ENCODE measurements at places on chromosomes 16 and 17. TPM values are rescaled to one million over a fixed set of nuclear protein-coding genes. Genes with fewer than 3 reads are reported as not detected.

IGSF6 gene
- not detected for total RNA-seq

TLCD3B gene
- 5.3 TPM for total RNA-seq

ZNF75A gene
- total RNA-seq = 43.0 TPM

TSR3 gene
- total RNA-seq = 108 TPM

KCNJ2 gene
- 0.29 TPM for total RNA-seq

TMC8 gene
- total RNA-seq = 87.1 TPM

AIPL1 gene
- not detected for total RNA-seq

RNF157 gene
- total RNA-seq = 46.6 TPM

SNX20 gene
- 38.4 TPM for total RNA-seq

TMEM88 gene
- total RNA-seq = 2.7 TPM

KRT20 gene
- not detected for total RNA-seq

C1QTNF8 gene
- total RNA-seq = not detected

CACNG3 gene
- total RNA-seq = not detected

SSTR5 gene
- total RNA-seq = not detected

SLC16A5 gene
- total RNA-seq = 4.6 TPM

SRCIN1 gene
- 0.28 TPM for total RNA-seq

ERN1 gene
- total RNA-seq = 131 TPM

FSCN2 gene
- total RNA-seq = 0.21 TPM

DNA sequence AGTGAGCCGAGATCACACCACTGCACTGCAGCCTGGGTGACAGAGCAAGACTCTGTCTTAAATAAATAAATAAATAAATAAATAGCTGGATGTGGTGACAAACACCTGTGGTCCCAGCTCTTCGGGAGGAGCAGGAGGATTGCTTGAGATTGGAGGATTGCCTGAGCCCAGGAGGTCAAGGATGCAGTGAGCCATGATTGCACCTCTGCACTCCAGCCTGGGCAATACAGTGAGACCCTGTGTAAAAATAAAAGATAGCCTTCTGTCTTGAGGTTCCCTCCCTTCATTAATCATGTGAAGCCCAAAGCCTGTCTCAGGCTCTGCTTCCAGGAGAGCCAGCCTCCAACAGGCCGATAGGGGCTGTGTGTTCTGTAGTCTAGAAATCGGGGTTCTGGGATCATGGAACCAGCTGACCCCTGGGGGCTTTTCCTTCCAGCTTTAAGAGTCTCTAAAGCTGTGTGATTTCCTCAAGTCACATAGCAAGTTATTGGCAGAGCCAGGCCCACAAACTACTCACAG is 34.5 kb upstream of the IL34 start:
- H3K27ac ChIP-seq = no peak overlapping the region
- no peak overlapping the region for H3K4me3 ChIP-seq
- no peaks in the 10 kb centered on the region for H3K36me3 ChIP-seq
- DNase-seq = no peak

GRCh38 chr16:30139583-30140481 is 16.8 kb upstream of the MAPK3 start:
- H3K27ac ChIP-seq = no peak overlapping the region
- no peak for DNase-seq
- no peaks in the 10 kb centered on the region for H3K27me3 ChIP-seq
- H3K4me3 ChIP-seq = no peak overlapping the region

DNA sequence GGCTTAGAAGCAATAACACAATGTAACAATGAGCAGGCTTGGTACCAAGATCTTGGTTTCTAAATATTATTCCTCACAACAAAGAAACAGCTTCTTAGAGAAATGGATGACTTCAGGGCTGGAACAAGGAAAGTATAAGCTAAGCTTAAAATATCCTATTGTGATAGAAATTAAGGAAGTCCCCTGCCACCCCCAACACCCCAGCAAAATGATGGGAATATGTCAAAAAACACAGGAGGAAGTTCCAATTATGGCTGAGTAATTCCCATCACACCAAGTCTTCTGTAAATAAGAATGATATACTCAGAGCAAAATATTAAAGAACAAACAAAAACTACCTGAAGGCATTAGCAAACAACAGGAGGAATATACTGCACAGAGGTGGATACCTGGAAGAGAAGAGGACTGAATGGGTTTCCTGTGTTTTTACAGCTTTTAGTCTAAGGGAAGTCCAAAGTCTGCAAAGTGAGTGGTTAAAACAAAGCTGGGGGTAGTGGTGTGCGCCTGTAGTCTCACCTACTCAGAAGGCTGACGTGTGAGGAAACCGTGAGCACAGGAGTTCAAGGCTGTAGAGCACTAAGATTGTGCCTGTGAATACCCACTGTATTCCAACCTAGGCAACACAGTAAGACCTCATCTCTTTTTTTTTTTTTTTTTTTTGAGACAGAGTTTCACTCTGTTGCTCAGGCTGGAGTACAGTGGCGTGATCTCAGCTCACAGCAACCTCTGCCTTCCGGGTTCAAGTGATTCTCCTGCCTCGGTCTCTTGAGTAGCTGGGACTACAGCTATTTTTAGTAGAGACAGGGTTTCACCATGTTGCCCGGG is 17.1 kb upstream of the ATP6V0A1 start:
- peaks cover 6% of the 10 kb centered on the region for H3K4me1 ChIP-seq
- H3K27ac ChIP-seq = no peak overlapping the region
- H3K36me3 ChIP-seq = no peaks in the 10 kb centered on the region
- H3K4me3 ChIP-seq = no peak overlapping the region

DNA sequence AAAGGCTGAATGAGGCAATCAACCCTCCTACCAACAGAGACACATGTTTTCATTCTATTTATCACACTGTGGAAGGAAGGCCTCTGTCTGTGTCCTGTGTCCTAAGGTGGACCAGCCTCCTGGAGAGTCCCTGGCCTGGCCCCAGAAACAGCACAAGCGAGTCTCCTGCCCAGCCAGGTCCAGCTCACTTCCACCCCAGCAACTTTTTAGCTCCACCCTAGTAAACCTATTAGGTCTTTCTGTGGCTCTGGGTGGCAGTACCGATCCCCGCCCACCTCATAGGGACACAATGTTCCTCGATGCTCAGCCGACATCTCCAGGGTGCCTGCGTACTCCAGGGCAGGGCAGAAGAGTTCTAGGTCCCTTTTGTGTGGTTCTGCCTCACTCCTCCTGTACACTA is 10.7 kb downstream of the DRC3 start:
- no peaks in the 10 kb centered on the region for H3K4me1 ChIP-seq
- no peak overlapping the region for H3K4me3 ChIP-seq

DNA sequence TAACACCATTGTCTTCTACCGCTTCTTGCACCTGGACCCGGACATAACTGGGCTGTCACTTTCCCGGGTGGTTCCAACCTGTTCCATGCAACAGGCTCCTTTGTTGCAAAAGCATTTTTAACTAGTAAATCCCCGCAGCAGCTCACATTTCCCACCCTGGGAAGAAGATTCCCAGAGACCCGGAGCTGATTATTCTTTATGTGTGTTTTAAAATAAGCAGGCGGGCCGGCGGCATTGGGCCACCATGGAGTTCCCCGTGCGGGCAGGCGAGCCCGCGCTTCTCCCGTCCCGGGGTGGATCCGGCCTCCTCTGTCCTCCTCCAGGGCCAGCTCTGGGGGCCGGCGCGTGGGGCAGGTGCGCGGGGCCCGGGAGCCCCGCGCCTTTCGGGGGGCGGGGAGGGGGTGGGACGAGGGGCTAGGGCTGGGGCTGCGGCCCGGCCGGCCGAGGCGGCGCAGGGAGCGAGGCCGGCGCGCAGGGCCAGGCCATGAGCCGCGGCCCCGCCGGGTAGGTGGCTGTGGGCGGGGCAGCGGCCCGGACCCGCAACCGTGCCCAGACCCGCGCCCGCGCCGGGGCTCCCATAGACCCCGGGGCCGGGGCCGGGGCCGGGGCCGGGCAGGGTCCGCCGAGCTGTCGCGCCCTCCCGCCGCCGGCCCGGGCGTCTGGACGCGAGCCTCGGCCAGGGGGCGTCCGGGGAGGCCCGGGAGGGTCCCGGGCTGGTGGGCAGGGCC is 1.7 kb downstream of the CRAMP1 start:
- no peaks in the 10 kb centered on the region for H3K27me3 ChIP-seq
- H3K4me1 ChIP-seq = peaks cover 30% of the 10 kb centered on the region
- H3K4me3 ChIP-seq = peak overlapping the region; percentile 91
- H3K27ac ChIP-seq = peak overlapping the region; percentile 86
- H3K36me3 ChIP-seq = peaks cover 7% of the 10 kb centered on the region

GRCh38 chr17:1255041-1255440 is 15.2 kb upstream of the BHLHA9 start:
- no peak overlapping the region for H3K4me3 ChIP-seq
- no peak overlapping the region for H3K27ac ChIP-seq
- peaks cover 16% of the 10 kb centered on the region for H3K4me1 ChIP-seq
- DNase-seq = no peak
- no peaks in the 10 kb centered on the region for H3K36me3 ChIP-seq
- H3K27me3 ChIP-seq = no peaks in the 10 kb centered on the region

GRCh38 chr17:43745541-43745940 is 13.1 kb downstream of the SOST start:
- no peaks in the 10 kb centered on the region for H3K36me3 ChIP-seq
- no peak overlapping the region for H3K4me3 ChIP-seq
- H3K4me1 ChIP-seq = no peaks in the 10 kb centered on the region
- H3K27ac ChIP-seq = no peak overlapping the region
- DNase-seq = no peak

GRCh38 chr16:67979955-67980678 is at the start of gene DPEP3:
Gene DPEP3 (minus strand): TSS chr16:67980499. CDS start chr16:67980380, 119 bp downstream.
- H3K4me3 ChIP-seq = no peak within 1 kb of the TSS
- no peaks in the 10 kb centered on the region for H3K27me3 ChIP-seq
- no peak within 1 kb of the TSS for H3K27ac ChIP-seq
- H3K36me3 ChIP-seq = no peaks in the 10 kb centered on the region
- H3K4me1 ChIP-seq = peaks cover 16% of the 10 kb centered on the region

GRCh38 chr17:4998732-4999429 is 1.1 kb downstream of the KIF1C start:
- H3K4me1 ChIP-seq = peaks cover 17% of the 10 kb centered on the region
- H3K4me3 ChIP-seq = peak overlapping the region; percentile 76
- no peaks in the 10 kb centered on the region for H3K27me3 ChIP-seq
- peak overlapping the region; percentile 17 for H3K27ac ChIP-seq

DNA sequence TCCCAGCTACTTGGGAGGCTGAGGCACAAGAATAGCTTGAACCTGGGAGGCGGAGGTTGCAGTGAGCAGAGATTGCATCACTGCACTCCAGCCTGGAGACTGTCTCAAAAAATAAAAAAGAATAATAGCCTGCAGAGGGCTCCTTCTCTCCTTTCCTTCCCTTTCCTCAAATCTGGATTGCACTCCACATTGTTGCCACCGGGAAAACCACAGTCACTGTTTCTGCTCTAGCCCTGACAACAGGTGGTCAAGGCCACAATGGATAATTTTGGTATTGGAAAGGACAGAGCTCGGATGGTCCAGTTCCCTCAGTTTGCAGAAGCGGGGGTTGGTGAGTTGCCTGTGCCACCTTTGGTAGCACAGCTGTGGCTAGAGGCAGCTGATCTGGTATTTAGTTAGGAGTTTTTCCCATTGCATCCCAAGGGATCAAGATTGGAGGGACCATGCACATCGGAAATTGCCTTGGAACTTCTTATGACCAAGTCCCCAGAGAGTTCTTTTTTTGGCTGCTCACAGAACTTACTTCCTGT is 44.7 kb upstream of the PRSS54 start:
- no peak overlapping the region for H3K4me3 ChIP-seq
- no peak overlapping the region for H3K27ac ChIP-seq
- DNase-seq = no peak
- H3K27me3 ChIP-seq = peaks cover 17% of the 10 kb centered on the region

- peak overlapping the region; percentile 1 for H3K4me3 ChIP-seq
- peaks cover 23% of the 10 kb centered on the region for H3K4me1 ChIP-seq
- DNase-seq = peak; percentile 69
These were observed 6.7 kb upstream of the TOB1 start for GRCh38 chr17:50872710-50873424.

GRCh38 chr16:2473999-2474876 is 689 bp upstream of the TBC1D24 start:
- H3K36me3 ChIP-seq = no peaks in the 10 kb centered on the region
- peaks cover 12% of the 10 kb centered on the region for H3K27me3 ChIP-seq
- H3K4me1 ChIP-seq = no peaks in the 10 kb centered on the region
- no peak for DNase-seq
- H3K4me3 ChIP-seq = peak overlapping the region; percentile 69
- H3K27ac ChIP-seq = no peak overlapping the region

DNA sequence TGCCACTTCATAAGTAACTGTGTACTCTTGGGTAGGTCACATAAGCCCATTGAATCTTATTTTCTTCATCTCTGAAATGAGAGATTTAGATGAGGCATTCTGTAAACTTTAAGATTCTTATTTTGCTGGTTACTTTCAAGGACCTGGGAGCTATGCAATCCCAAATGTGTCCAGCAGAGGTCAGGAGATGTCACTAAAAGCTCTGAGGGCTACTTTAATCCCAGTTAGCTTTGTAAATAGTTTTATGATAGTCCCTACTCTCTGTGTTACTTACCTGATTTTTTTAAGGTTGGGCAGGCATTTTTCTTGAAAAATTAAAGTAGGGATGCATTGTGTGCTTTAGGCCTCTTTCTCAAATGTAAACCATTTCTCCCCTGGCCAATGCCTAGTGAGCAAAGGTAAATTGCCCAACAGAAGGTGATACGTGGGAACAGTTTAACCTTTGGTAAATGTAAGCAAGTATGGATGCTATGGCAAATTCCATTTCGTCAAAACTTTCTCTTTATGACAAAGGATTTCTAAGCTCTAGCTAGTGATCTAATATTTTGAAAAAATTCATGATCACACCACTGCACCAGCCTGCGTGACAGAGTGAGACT is 57.1 kb upstream of the WSB1 start:
- H3K27ac ChIP-seq = no peak overlapping the region
- H3K4me3 ChIP-seq = no peak overlapping the region
- peaks cover 27% of the 10 kb centered on the region for H3K4me1 ChIP-seq
- no peaks in the 10 kb centered on the region for H3K36me3 ChIP-seq
- DNase-seq = peak; percentile 87
- peaks cover 4% of the 10 kb centered on the region for H3K27me3 ChIP-seq

GRCh38 chr17:49334744-49335512 is 27.1 kb downstream of the ZNF652 start:
- peaks cover 31% of the 10 kb centered on the region for H3K4me1 ChIP-seq
- H3K27me3 ChIP-seq = no peaks in the 10 kb centered on the region
- no peak overlapping the region for H3K27ac ChIP-seq
- DNase-seq = no peak

DNA sequence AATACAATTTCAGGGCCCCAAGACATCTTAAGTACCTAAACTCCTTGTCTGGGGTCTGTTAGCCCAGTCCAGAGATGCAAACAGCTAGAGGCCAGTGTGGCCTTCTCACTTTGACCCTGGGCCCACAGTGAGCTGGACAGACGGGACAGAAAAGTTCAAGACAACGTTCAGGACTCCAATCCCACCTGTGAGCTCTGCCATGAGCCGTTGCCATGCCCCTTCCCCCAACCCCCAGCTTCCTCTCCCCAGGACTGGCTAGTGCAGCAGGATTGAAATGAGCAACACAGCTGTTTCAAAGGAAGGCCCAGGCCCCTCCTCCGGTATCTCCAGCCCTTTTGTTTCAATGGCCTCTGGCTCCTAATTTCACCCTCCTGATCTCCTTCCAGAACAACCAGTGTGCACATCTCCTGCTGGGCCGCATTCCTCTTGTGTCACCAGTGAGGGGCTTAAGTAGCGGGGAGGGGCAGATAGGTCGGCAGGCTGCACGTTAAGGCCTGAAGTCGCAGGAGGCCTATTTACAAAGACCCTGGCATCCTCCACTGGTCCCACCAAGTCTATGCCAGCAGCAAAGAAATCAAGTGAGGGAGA is 11.3 kb downstream of the AXIN2 start:
- no peaks in the 10 kb centered on the region for H3K36me3 ChIP-seq
- peaks cover 34% of the 10 kb centered on the region for H3K27me3 ChIP-seq
- no peak for DNase-seq
- peaks cover 12% of the 10 kb centered on the region for H3K4me1 ChIP-seq

All from natural killer cell treated with Interleukin-12 subunit alpha and Interleukin-12 subunit beta and Interleukin-15 and Interleukin-18, amount 100 ng/mL, for 72 hours (primary cell).